Suprapubic skin (tissue), 4 donors: ENCODE measurements at places on chromosomes 4 and X.
A peak's percentile ranks its signal among the peaks of the same experiment; 100 is the strongest.

- DNase-seq: no peak
Measured at GRCh38 chrX:48720577-48721250, 24.2 kb downstream of the SUV39H1 start.

GRCh38 chrX:43560247-43560946 is 95.7 kb upstream of the MAOA start:
- no peak for DNase-seq

- DNase-seq: peak; percentile 72
Measured at GRCh38 chr4:105990933-105991332, 95.7 kb downstream of the NPNT start.

DNA sequence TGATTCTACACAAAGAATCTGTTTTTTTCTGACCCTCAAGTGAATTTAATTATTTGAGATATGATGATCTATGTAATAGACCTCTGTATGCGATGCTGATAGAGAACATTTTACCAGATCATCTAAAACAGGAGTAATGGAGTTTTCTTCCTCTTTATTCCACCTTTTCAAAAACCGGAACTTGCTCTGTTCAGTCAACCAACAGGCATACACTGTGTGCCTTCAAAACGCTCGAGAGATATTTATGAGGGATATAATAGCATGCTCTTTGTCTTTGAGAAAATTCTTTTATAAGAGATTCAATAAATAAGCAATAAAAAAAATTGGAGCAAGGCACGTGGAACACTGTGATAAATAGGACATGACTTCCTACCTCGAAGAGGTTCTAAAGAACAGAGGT is 2.0 kb downstream of the NYX start:
- DNase-seq: no peak

DNA sequence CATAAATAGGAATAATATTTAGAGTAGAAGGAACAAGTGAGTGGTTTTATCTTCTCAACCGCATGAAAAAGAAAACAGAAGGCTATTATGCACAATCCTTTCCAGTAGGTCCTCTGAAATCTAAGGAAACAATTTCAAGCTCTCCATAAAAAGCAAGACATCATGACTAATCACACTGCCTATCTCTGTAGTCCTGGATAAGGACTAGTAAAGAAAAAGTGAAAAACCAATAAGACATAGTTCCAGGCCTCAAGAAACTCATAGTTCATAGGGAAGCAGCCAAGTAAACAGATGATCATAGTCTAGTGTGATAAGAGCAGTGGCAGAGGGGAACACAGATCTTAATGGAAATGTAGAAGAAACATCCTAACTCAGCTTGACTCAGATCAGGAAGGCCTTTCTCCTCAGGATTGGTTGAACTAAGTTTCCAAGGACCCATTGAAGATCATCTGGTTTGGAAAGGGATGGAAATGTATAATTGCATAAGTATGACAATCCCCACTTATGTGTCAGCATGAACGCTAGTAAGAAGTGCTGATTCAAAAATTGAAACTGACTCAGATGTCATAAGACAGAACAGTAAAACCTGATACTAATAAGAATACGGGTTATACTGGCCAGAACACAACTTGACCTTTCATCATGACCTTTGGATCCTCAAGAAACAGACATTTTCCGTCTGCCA is 155.3 kb downstream of the GRIA3 start:
- DNase-seq: no peak

DNA sequence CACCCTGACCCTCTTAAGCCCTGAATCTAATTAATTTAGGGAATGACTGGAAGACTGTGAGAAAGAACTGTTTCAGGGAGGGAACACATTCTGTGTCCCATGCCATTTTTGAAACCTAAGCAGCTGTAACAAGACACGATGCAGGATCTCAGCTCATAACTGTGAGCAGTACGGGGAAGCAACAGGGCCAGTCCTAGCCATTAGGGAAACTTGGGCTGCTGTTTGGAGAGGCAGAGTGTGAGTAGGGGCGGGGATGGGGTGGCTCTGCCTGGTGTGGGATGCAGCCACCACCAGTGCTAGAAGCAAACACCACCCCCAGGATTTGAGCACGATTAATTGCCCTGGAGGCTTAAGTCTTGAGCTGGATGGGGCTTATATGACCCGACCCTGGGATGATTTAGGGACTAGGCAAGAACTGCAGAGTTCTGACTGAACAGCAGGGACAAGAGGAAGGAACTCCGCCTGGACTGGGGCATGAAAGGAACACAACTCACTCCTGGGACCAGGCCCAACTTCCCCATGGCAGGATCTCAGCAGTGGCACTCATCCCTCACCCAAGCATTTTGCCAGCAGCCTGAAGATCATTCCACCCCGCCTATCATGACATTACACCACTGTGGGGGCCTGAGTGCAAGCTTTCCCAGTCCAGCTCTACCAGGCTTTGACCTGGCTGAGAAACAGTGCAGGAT is 43.1 kb downstream of the ATRX start:
- no peak for DNase-seq

- no peak for DNase-seq
Measured at GRCh38 chr4:177473991-177474390, 31.8 kb upstream of the AGA start.

- DNase-seq: no peak
Measured at GRCh38 chr4:25101836-25102235, 58.4 kb downstream of the SEPSECS start.

- no peak for DNase-seq
Measured at GRCh38 chr4:56657128-56657527, 24.0 kb downstream of the HOPX start.

DNA sequence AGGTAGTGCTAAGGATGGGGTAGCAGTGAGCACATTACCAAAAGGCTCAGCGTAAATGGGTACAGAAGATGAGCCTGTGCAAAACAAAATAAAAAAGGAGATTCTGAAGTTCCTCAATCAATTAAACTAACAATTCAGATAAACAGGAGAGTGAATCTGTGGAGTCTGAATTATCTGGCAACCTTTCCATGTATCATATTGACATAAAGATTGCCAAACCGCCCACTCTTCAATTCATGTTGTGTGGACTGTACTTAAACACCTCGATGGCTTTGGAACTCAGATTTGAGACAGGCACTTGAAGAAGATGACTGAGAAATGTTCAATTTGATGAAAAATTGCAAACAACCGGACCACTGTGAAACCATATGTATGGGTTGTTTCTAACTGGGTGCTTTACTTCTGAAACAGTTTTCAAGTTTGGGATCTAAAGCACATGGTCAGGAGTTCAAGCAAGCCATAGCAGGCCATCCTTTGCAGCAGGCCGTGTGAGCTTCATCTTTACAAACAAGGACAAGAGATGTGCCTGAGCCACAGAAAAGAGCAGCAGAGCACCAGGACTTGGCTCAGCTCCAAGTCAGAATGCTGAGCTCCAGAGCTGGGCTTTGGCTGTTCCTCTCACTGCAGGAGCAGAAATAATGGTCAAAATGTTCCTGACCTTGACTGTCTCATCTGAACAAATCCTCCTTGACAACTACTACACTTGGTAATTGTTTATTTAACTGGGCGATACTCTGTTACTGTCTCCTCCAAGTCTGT is 108.1 kb downstream of the MGST2 start:
- no peak for DNase-seq

- DNase-seq: no peak
Measured at GRCh38 chrX:18065956-18066355, 154.7 kb downstream of the BEND2 start.

DNA sequence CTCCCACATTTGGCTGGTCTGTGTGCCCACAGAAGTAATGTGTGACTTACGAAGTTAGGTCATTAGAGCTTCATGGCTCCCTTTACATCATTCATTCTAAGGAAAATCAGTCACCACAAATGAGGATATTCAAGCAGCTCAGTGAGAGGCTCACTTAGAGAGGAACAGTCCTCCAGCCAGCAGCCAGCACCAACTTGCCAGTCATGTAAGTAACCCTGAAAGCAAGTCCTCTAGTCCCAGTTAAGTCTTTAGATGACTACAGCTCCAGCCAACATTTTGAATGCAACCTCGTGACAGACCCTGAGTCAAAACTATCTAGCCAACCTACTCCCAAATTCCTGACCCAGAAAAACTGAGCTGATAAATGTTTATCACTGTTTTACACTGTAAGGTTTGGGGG is 71.3 kb downstream of the LRBA start:
- no peak for DNase-seq

DNA sequence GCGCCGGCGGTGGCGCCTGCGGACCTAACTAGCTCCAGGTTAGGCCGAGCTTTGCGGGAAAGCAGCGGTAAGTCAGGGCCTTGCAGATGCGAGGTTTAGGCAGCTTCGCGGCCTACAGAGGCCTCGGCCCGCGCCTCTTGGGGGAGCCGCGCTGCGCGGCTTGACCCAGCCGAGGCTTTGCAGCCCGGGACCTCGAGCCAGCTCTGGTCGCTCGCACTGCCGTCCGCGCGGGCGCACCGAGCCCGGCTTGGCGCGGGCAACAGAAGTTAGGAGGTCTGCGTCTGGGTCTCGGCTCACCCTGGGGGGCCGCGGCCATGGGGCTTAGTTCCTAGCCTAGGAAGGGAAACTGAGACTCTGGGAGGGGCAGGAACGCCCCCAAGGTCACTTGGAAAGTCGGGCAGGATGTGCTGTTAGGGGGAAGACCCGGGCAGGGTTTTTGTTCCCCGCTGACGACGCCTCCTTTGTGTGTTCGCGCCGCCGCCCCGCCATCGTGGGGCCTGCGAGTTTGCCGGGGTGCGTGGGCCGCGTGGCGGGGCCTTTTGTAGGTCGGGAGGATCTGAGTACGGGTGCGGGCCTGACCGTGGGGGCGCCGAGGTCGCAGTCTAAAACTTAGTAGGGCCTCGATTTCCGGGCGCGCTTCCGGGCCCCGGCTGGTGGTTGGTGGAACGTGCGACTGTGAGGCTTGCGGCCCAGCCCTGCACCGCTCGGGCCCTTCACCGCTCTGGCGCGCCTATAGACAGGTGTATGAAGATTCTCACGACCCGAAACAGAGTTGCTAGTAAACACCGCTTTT is 482 bp downstream of the RNF4 start:
- DNase-seq: no peak

- DNase-seq: no peak
Measured at GRCh38 chrX:23819385-23820234, 36.6 kb downstream of the SAT1 start.

- DNase-seq: no peak
Measured at GRCh38 chr4:140837736-140838135, 81.6 kb upstream of the TBC1D9 start.

DNA sequence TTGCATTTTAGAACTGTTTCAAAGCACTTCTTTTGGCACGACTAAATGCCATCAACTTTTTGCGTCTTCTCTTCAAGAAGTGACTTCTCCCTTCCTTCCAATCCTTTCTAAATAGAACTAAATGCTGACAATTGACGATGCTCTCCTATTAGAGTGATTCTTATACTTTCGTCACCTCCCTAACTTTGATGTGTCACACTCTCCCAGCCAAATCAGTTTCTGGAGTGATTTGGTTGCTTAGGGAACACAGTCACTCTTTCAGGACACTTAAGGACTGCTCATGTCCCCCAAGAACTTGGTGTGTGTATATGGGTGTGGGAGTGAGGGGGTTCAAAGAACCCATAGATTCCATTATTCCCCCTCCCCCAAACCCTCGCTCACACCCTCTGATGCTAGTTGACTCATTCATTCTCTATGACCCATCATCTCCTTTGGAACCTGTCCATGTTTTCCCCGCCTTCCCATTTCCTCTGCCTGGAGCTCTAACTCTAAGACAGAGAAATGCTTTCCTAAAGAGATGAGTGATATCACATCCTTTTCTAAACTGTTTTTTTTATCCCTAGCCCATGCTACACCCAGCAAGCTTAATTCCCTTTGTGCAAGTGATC is 26.8 kb upstream of the AREG start:
- no peak for DNase-seq

GRCh38 chr4:2750719-2751605 is 5.2 kb downstream of the TNIP2 start:
- DNase-seq: no peak

GRCh38 chr4:67922697-67923096 is 38.9 kb upstream of the TMPRSS11D start:
- DNase-seq: no peak

DNA sequence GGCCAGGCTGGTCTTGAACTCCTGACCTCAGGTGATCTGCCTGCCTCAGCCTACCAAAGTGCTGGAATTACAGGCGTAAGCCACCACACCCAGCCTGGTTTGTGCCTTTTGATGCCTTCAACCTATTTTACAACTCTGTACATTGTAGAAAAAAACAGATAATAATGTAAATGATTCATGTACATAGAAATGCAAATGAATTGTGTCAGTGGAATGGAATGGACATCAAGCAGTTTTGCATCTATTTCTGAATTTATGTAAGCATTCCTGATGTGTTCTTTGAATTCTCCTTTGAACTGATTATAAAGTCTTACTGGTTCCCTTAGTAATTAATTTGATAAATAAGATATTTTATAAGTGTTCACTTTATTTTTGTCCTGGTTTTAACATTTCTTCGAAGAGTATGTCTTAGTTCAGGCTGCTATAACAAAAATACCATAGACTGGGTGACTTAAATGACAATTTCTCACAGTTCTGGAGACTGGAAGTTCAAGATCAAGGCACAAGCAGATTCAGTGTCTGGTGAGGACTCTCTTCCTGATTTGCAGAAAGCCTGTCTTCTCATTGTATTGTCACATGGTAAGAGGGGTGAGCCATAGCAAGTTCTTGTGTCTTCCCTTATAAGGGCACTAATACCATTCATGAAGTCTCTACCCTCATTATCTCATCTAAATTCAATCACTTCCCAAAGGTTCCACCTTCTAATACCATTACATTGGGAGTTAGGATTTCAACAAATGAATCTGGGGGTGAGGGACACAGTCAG is 162.2 kb upstream of the S100G start:
- no peak for DNase-seq

DNA sequence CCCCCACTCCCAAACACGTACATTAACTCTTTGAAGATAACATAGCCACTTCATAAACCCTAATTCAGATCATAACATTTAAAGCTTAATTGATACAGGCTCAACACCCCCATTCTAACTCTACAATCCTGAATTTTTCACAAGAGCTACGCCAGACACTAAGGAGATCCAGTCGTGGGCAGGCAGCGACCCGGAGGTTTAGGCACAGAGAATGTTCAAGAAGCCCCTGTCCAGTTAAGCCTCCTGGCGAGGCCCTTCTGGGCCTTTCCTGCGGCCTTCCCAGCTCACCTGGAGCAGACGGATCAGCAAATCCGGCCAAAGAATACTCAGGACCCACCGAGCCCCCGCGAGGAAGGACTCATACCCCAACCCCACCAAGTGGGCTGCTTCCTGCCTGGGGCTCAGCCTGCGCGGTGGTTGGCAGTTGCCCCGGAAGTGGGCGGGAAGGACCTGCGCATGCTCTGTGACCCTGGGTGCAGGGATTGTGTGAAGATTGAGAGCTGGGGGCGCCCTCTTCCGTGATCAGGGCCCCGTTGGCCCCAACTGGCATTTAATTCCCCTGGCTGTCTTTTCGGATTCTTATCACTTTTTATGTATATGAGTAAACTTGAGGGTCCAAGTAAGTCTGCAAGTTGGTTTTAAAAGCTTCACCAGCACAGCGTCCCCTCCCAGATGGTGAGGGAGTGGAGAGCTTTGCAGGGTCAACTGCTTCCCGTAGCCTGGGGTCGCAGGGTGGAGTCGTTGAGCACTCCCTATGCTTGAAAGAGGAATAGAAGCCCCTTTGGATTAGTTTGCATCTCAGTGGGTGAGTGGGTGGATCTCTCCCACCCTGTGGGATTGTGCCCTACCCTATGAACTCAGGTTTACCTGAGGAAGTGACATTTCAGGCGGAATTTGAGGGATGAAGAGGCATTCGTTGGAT is at the start of gene TRIM61:
Gene TRIM61 (minus strand): TSS at position 415 of the 922 bp plus-strand sequence. CDS start 7,655 bp downstream, outside the sequence.
- DNase-seq: no peak
